Upper lobe of left lung (tissue), 6 donors: ENCODE measurements at places on chromosomes 6 and 20. TPM values are rescaled to one million over a fixed set of nuclear protein-coding genes. Genes with fewer than 3 reads are reported as not detected.

The TAGAP gene
- 8.0 TPM for total RNA-seq

The MOG gene
- total RNA-seq, result not detected

DNA sequence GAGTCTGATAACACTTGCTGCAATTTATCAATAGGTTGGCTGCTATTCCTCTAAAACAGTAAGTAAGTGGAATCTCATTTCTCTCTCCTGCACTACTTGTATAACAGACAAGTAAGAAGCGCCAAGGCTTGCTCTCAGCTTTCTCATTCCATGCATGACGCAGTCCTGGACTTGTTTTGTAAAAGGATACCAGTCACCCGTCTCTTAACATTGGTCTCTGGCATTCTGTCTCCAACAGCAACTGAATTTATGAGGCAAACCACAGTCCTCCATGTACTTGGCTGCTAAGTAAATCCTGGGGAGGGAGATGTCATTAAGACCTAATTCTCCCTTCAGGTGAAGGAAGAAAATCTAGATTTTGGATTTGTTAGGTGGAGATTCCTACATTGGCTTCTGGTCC, 115.4 kb downstream of the OPN5 start:
- no peak for DNase-seq

GRCh38 chr6:86938814-86939213, 1.5 kb downstream of the HTR1E start:
- no peak for DNase-seq

- DNase-seq, result no peak
Observed at GRCh38 chr6:27230758-27231111, 16.8 kb upstream of the PRSS16 start.
